Germinal center (tissue), 1 donor: ENCODE measurements at places on chromosomes 6 and 20.

DNA sequence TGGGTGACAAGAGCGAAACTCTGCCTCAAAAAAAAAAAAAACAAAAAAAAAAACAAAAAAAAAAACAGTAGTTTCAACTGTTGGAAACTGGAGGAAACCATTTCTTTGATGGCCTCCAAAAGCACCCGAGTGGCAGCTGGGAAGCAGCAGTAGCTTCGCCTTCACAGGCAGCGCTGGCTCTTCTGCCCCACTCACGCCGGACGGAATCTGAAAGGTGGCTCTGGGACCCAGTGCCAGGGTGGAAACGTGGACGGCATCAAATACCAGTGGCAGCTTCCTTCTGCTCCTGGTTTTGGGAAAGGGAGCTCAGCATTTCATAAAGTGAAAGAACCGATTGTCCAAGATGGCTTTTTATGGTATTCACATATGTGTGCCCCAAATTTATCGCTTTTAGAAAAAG, 159.4 kb downstream of the SMOC2 start:
- no peak for DNase-seq

DNA sequence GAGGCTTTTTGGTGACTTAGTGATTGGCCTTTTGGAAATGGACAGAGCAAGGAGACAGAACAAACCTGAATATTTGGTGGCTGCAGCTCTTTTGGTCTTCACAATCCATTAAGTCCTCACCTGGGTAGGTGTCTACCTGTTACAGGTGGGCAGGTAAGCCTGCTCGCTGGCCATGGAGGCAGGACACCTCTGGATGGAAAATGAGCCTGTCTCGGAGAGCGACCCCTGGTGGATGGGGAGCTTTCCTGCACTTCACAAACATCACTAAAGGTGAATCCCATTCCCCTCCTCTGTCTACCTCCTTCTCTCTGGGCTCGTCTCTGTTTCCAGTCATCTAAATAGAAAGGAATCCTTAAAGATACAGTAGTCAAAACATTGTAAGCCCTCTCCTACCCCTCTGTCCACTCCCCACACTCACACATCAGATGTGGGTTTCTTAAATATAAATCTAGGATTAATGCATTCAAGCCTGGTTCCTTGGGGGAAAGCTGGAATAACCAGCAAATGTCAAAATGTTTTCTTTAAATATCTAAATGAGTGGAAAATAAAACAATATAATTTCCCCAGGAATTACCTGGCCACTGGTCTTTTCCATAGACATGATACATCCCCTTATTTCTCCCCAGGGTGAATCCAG, 304.9 kb downstream of the CDH26 start:
- DNase-seq = peak; percentile 44

DNA sequence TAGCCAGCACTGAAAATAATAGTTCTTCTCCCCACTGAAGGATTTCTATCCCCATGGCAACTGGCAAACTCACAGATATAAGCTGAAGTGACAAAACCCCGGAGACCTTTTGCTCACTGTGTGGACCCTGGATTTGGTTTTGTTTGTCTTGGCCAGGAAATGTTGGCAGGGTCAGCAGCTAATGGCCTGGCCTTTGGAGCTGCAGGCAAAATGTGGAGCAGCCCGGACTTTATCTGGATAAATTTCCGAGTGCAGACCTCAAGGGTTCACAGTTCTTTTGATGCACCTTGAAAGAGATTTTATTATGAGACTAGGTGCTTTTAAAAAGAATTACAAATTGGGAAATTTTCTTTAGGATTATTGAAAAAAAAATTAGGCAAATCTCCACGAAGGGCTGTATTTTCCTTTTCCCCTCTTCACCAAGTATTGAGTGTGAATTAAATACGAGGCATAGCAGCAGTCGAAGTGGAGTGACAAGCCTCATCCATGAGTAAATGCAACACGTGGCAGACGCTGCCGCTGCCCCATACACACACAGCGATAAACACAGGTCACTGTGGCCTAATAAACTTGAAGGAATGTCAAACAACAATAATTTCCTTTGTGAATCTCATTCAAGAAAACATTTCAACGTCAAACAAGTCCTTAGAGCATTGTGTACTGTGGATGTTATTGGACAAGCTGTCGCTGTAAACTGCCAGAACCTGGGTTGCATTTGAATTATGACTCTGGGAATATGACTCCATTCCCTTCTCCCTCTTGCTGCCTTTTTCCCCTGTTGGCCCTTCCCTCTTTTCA, 35.1 kb upstream of the CCN6 start:
- DNase-seq = no peak

- DNase-seq = no peak
These were observed 307.1 kb upstream of the RSPO3 start for GRCh38 chr6:126811321-126811720.

DNA sequence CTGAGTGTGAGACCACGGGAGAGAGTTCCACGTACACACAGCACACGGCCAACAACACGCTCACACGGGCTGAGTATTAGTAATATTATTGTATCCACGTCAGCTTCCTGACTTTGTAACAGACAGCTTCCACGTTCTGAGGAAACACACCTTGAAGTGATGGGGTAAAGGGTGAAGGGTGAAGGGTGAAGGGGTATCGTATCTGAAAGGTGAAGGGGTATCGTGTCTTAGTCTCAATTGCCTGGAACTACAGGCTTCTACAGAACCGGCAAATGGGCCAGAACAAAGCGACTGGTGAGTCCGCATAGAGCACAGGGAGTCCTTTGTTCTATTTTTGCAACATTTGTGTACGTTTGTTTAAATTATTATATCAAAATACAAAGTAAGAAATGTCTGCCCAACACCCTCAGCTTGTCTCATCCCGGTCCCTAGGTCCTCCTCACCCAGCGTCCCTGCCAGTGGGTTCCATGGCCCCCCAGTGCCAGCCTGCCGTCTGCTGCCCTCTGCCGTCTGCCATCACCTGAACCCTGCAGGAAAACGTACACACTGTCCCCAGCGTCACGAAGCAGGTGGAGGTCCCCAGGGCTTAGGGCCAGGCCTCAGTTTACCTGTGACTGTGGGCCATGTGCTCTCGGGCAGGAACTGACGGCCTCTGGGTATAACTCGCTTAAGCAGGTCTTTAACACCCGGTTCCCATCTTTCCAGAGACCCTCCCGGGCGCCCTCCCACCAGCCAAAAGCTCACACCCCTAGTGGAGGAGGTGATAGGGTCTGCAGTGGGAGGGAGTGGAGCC, 4.4 kb upstream of the HELZ2 start:
- no peak for DNase-seq

- DNase-seq = no peak
These were observed 5.5 kb downstream of the HNF4A start for GRCh38 chr20:44361021-44361420.

GRCh38 chr20:23528867-23529431, 38.0 kb downstream of the CST8 start:
- DNase-seq = no peak

GRCh38 chr6:137217801-137218472, 1.2 kb downstream of the IFNGR1 start:
- DNase-seq = peak; percentile 43

DNA sequence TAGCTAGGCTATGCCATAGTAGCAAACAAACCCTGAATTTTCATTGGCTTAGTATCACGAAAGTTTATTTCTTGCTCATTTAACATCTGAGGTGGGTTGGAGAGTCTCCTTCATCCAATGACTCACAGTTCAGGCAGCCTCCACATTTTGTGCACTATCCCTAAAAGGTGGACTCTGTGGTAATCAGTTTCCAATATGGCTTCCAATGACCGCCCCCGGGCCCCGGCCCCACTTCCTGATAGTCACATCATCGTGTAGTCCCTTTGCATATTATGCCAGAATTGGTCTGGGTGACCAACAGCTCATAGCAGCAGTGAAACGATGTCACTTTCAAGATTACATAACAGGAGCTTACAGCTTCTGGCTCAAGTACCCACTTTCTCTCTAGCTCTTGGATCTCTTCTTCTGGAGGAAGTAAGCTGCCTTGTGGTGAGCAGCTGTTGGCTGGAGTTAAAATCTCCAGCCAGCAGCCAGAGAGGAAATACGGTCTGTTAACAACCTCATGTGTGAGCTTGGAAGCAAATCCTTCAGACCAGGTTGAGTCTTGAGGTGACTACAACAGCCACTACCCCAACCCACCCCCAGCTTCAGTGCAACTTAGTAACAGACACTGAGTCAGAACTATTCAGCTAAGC, 7.8 kb downstream of the HCRTR2 start:
- DNase-seq = no peak

DNA sequence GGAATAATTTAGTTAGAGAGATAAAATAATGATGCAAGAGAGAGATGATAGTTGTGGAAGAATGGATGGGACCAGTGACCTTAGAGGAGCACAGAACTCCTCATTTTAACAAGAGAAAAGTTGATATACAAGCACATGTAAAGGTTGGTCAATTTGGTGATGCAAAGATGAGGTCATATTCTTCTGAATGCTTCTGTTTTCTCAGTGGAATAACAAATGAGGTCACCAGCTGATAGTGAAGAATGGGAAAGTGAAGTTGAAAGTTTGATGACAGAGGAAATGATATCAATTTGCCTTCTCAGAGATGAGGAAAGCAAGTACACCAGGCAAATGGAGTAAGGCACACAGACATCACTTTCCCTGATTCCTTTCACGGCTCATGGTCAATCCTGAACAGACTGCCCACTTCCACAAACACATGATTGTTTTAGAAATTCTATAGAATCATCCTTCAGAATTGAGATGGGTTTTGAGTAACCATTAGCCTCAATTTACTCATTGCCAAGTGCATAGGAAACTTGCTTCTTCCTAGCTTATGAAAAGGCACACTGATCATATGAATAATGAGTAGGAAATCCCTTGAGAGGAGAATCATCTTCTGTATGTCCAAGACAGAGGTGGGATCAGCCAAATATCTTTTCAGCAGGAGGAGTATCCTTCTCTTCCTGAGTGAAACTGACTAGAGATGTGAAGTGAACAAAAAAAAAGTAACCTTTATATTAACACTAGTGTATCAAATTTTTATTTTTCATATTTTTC, 82.4 kb upstream of the TCF21 start:
- no peak for DNase-seq

- peak; percentile 45 for DNase-seq
These were observed 10.9 kb upstream of the TDRD6 start for GRCh38 chr6:46676604-46677313.

DNA sequence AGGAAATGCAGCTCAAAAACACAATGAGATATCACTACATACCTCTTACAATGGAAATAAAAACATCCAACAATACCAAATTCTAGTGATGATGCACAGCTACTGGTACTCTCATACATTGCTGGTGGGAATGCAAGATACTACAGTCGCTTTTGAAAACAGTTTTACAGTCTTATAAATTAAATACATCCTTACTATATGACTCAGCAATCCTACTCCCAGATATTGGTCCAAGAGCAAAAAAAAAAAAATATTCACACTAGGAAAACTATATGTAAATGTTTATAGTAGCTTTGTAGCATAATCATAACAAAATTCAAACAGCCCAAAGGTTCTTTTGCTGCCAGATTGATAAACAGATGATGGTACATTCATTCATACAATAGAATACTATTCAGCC, 217.4 kb upstream of the FAM83B start:
- DNase-seq = no peak

GRCh38 chr6:20861481-20861880, 327.2 kb downstream of the CDKAL1 start:
- no peak for DNase-seq

- DNase-seq = no peak
These were observed 6.7 kb upstream of the BEND3 start for GRCh38 chr6:107121964-107122495.

- DNase-seq = no peak
These were observed 45.5 kb downstream of the IRF4 start for GRCh38 chr6:437037-437392.

- DNase-seq = no peak
These were observed 25.5 kb upstream of the ARG1 start for GRCh38 chr6:131547488-131547887.

DNA sequence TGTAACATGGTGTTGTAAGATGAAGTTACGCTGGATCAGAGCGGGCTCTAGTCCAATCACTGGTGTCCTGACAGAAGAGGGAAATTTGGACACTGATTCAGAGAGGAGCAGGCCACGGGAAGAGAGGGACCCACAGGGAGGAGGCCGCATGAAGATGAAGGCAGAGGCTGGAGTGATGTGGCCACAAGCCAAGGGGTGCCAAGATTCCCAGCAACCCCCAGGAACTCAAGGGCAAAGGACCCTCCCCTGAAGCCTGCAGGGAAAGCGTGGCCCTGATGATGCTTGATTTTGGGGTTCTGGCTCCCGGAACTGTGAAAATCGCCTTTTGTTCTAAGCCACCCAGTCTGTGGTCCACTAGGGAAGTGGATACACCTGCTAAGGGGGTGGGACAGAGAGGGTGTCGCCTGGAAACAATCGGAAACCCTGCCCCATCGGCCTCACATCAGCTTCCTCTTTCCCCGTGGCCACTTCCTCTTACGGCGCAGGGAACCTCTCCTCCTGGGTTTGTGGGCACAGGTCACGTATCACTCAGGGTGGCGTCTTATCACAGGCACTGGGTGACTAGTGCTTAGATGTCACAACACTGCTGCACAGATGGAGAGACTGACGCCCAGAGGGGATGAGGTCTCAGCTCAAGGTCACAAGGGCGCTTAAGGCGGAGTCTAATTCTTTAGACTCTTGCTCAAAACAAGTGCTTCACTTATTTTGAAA, 58.0 kb downstream of the SULF2 start:
- DNase-seq = peak; percentile 83

DNA sequence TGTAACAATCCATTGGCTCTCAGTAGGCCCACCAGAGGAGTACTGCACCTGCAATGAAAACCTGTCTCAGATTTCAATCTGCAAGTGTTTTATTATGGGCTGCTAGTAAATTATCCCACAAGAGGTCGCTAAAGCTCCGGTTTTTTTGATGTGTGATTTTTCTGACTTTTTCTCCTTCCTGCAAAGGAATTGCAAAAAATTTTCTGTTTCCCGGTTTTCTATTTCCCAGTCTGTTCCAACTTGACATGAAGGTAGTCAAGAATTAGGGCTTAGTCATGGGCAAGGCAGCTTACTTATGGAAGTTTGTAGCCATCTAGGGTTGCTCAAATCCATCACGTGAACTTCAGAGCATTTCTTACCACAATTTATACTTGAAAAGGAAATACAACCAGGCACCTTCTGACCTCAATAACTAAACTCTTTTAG, 38.5 kb upstream of the AHI1 start:
- peak; percentile 23 for DNase-seq

GRCh38 chr20:47202733-47203667, 153.5 kb downstream of the ZMYND8 start:
- DNase-seq = no peak

GRCh38 chr20:35954907-35955251, 577 bp upstream of the SCAND1 start:
- DNase-seq = no peak

- DNase-seq = no peak
These were observed 8.9 kb downstream of the ESF1 start for GRCh38 chr20:13775867-13776266.

- no peak for DNase-seq
These were observed 52.6 kb downstream of the COL11A2 start for GRCh38 chr6:33139596-33140206.

GRCh38 chr6:14638906-14639761, 521.6 kb downstream of the CD83 start:
- DNase-seq = peak; percentile 64

DNA sequence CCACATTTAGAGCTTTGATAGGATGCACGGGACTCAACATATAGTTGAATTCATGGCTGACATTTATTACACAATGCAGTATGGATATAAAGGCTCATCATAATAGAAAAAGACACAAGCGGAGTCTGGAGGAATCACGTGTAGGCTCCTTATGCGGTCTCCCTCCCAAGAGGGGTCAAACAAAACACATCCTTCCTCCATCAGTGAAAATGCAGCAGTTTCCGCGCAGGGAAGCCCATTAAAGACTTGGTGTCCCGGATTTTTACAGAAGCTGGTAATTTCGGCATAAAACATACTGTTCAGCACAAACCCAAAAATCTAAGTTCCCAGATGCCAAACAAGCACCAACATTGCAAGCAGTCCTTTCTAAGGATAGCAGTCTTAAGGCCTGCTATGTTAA, 1.1 kb downstream of the USP45 start:
- no peak for DNase-seq
